ENCODE measurements at places on chromosomes 16 and 17.

DNA sequence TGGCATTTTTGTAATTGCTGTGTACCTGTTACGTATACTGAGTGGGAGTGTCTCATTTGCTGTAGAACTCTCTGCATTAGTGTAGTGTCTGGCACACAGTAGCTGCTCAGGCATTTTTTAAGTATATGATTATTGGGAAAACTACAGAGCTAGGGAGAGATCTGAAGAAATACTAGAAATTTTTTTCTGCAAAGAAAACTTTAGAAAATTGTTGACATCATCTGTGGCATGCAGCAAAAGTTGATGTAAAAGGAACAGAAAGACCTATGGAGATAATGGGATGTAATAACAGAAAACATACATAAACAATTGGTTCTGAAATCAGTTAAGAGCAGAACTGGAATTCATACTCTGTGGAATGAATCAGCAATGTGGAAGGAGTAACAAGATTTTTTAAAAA lies 11.6 kb downstream of the CLTC start:
- DNase-seq = no peak

DNA sequence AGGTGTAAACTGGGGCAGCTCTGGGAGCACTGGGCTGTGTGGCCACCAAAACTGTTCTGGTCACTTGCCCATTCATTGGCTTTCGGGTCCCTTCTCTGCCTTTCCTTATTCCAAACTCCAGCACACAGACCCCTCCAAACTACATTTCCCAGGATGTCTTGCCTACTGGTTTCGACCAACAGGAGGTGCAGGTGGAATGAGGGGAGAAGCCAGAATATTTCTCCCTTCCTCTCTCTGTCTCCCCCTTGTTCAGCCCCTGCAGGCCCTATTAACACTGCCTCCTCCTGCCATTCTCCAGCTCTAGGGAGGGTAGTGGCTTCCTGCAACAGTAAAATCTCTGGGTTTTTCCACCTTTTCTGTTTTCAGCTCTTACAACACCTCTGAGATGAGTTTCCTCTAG lies 13.2 kb upstream of the NAGPA start:
- DNase-seq = no peak

GRCh38 chr17:58112970-58113631 lies 29.9 kb downstream of the DYNLL2 start:
- peak; percentile 17 for DNase-seq

DNA sequence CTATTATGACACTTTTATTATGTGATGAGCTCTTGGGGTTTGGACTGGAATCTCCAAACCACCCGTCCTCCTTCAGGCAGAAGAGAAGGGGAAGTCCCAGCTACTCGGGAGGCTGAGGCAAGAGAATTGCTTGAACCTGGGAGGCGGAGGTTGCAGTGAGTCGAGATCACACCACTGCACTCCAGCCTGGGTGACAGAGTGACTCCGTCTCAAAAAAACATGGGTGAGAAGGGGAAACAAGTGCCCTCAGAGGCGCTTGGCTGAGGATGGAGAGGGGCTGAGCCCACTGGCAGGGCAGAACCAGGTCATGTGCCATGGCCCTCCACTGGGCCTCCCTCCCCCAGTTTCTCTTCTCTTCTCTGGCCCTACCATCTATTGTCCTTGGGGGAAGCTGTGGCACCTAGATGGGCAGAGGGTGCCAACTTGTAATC lies 120.9 kb upstream of the SMURF2 start:
- DNase-seq = no peak
